ENCODE measurements at places on chromosomes 7 and 10. TPM values are rescaled to one million over a fixed set of nuclear protein-coding genes. Genes with fewer than 3 reads are reported as not detected.

- DNase-seq: no peak
Measured at GRCh38 chr10:28307267-28307666, 4.4 kb upstream of the MPP7 start.

DNA sequence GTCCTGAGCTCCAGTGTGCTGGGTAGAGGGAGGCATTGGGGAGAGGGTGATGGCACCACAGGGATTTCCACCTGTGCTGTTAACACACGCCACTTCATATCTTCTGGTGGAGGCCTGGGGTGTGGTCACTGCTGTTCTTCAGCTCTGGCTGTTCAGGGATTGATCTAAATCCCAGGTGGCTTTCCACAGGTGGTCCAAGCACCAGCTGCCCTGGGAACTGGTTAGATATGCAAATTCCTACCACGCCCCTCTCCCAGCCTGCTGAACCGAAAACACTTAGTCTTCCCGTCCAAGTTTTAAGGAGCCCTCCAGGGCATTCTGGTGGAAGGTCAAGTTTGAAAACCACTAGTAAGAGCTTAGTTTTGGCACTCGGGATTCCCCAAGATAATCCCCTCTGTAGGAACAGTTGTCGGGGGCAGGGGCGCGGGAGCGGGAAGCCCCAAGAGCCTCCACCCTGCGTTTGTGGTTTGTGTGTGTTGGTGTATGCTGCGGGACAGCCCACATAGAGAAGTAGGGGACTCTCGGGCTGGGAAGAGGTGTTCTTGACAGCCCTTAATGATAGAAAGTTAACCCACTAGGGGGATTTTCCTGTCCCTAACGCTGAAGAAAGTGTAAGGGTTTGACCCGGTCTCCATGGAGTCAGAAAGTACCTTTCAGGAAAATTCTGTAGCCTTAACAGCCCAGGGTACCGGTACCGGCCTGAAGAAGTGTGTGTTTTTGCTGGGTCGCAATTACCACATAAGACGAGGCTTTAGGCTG is 5.1 kb downstream of the DEPP1 start:
- no peak for DNase-seq

DNA sequence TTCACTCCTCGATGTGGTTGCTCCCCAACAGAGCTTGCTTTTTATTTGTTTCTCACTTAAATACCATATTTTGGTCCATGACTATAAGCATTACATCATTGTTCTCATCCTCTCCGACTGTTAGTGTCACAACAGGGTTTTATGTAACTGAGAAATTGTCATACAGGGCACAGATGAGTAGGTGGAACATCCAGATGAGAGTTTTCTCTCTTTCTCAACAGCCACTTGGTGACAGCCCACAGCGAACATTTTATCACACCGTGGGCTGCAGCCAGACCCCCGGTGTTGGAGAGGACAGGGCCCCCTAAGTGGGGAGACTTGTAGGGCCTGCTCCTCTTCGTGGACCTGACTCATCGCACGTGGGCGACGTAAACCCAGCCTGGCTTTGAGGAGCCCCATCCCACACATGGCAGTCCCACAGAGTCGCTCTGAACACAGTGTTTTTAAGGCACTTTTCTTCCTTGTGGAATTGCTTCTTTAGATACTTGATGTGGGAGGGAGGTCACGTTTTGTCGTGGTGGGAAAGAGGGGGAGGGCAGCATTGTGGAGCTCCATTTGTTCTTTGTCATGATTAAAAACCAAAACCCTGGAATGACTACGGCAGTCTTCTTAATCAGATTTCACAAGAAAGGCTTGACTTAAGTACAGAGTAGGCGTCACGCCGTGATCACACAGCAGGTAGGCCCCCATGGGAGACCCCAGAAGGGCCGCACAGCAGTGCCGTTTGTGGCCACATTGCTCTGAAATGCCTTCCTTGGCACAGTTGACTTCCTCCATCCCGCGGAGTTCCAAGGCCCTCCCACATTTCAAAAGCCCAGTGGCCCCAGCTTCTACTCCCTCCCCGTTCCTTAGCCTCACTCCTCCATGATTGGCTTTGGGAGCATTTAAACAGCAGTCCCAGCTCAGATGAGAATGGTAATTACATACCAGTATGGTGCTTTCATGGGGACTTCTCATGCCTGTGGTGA is 220.6 kb downstream of the CCDC3 start:
- DNase-seq: no peak

TLL2 gene
- 0.60 TPM for total RNA-seq
